ENCODE measurements at places on chromosomes 6 and 20.

GRCh38 chr6:89368999-89369398 lies 16.5 kb upstream of the UBE2J1 start:
- peak; percentile 65 for DNase-seq

DNA sequence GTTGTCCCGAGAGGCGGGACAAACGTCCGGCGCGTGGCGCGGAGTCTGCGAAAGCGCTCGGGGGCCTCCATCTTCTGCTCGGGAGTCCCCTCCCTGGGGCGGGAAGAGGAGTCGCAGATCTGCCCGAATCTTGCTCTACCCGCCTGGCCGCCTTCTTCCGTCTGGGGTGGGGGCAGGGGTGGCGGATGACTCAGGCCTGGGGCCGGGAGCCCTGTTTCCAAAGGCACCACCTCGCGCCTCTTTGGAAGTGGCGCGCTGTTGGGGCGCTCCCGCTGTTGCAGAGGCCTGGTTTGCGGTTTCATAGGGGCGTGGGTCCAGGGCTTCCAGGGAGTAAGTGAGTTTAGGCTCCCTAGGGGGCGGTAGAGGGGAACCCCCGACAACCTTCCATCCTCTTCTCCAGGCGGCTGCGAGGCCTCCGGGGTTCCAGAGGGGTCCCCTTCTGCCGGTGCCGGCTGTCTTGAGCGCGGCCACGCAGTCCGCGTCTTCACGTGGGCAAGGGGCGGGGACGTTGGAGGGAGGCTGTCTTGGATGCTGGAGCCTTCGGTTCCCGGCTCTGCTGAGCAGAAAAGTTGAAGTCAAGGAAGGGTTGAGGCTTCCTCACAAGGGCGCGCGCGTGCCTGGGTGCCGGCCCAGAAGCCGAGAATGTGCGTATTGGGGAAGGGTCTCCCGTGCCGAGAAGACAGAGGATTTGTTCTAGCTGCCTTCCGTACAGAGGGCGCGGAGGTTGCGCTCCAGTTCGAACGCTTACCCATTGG lies 2.6 kb upstream of the TFAP2C start:
- peak; percentile 71 for DNase-seq

DNA sequence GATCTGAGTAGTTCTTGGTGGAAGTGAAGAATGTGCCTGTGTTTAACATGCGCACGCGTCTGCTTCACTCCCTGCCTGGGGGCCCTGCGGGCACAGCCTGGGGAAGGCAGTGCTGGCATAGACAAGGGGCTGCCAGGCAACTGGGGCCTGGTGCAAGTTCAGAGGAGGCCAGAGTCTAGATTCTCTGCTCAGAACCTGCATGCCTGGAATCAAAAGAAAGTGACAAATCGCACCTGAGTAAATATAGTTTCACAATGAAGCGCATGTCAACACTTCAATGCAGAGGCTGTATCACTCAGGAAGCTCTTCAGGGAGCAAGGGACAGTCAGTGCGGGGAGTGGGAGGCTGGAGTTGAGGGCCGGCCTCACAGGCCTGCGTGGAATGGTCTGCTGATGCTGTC lies 24.2 kb upstream of the PPP1R14C start:
- DNase-seq, result no peak

DNA sequence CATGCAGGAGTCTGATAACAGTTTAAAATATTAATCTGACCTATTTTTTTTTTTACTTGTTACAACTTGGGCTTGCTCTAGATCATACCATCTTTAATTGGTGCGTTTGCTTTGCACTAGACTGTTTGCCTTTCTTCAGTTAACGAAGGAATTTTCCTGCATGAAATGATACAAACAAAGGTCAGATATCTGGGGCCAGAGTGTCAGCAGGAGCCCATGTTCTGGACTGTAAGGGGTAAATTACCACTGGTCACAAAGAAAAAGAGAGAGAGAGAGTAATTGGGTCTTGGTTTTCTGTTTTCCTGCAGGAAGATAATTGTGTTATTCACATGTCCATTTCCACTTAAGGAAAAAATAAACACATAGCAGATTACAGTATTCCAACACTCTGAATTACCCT lies 399.4 kb upstream of the MARCKS start:
- DNase-seq, result no peak

- DNase-seq, result peak; percentile 44
These were observed 74.6 kb upstream of the THBS2 start for GRCh38 chr6:169328112-169328801.

- peak; percentile 63 for DNase-seq
These were observed 98.7 kb downstream of the SULF2 start for GRCh38 chr20:47686545-47686944.

GRCh38 chr20:58714923-58715351 lies 22.3 kb downstream of the NPEPL1 start:
- peak; percentile 2 for DNase-seq

GRCh38 chr6:68559716-68560115 lies 75.4 kb upstream of the ADGRB3 start:
- DNase-seq, result no peak

DNA sequence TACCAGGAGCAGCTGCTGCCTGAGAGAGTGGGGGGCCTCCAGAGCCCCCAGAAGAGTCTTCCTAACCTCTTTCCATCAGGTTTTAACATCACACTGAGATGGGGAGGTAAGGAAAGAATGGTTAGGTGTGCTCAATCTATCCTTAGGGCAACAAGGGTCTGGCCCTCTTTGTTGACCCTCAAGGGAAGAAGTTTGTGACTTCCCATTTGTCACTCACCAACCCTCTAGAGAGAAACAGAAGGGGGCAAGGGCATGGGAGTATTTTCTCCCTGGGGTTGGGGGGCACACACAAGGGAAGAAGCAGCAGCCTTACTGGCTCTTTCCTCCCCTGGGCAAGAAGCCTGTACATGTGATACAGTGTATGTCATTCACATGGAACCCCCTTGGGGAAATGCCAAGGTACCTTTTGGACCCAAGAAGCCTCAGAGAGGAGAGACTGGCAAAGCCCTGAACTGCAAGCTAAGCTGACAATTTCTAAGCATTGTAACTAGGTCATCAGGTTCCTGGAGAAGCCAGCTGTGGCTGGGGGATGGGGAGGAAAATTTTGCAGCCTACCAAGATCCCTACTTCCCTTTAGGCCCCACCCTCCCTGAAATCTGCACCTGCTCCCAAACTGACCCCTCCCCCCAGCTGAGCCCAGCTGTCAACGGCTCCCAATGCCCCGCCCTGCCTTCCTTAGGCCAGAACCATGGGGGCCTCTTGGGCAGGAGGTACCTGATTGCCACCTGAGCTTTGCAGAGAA lies 14.5 kb downstream of the BCL2L1 start:
- peak; percentile 64 for DNase-seq

- DNase-seq, result peak; percentile 78
These were observed 38.3 kb upstream of the SLC32A1 start for GRCh38 chr20:38685853-38686473.

DNA sequence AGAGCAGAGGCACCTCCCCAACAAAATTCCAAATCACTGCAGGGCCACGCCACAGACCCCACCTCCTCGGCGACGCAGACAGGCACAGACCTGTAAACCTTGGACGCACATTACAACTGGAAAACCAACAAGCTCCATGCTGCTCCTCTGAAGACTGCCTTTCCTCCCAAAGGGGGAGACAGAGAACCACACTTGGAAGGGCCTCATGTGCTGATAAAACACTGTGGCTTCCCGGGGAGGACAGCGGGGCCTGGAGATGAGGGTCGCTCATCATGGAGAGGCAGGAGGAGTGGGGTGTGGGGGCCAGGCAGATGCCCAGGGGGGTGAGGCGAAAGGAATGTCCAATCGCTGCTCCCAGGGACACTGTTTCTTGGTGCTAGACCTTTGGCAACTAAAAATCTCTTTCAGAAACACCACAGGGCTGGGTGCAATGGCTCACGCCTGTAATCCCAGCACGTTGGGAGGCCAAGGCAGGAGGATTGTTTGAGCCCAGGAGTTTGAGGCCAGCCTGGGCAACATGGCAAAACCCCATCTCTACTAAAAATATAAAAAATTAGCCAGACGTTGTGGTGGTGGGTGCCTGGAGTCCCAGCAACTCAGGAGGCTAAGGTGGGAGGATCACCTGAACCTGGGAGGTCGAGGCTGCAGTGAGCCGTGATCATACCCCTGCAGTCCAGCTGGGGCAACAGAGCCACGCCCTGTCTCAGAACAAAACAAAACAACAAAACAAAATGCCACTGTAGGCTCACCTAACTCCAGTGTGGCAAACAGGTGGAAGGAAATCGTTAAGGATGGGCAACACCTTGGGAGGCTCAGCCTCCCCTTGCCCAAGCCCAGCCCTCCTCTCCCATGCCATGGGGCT lies 53.8 kb downstream of the ABHD12 start:
- peak; percentile 47 for DNase-seq

- DNase-seq, result peak; percentile 30
These were observed 51.1 kb downstream of the ARID1B start for GRCh38 chr6:156828280-156828703.

DNA sequence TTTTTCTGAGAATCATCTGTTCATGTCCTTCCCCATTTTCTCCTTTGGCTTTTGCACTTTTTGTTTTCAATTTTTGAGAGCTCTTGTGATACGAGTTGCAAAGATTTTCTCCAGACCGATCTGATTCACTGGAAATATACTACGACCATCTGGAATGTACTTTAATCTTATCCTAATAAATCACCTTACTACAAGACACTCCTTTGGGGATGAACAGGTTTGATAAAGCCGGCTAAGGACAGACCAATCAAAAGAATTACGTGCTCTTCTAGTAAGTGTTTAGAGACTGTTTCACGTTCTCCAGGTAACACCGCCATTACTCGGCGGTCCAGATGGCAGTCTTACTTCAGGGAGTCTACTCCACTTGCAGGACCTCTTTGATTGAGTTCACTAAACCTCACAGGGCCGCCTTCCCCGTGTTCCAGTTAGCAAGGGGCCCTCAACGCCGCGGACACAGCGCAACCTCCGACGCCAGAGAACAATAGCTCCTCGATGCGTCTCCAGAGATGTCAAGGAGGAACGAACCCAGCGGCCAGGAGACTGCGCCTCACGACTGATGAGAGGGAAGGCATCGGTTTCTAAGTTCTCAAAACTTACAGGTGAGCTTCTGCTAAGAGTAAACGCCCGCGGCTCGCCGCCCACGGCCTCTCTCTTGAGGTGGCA lies 920 bp upstream of the WTAP start:
- DNase-seq, result no peak

DNA sequence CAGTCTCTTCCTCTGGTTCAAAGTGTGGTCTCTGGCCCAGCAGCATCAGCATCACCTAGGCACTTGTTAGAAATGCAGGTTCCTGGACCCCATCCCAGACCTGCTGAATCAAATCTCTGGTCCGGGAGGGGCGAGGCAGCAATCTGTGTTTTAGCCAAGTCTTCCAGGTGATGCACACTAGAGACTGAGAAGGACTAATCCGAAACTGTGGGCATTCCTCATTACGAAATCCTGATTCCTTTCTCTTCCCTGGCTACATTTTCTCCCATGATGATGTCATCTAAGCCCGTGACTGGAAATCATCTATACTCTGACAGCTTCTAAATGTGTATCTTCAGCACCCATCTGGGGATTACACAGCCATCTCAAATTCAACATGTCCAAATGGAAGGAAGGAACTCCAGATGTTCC lies 39.7 kb upstream of the PRND start:
- peak; percentile 27 for DNase-seq

GRCh38 chr20:63176427-63177133 lies 39.4 kb downstream of the YTHDF1 start:
- DNase-seq, result no peak

DNA sequence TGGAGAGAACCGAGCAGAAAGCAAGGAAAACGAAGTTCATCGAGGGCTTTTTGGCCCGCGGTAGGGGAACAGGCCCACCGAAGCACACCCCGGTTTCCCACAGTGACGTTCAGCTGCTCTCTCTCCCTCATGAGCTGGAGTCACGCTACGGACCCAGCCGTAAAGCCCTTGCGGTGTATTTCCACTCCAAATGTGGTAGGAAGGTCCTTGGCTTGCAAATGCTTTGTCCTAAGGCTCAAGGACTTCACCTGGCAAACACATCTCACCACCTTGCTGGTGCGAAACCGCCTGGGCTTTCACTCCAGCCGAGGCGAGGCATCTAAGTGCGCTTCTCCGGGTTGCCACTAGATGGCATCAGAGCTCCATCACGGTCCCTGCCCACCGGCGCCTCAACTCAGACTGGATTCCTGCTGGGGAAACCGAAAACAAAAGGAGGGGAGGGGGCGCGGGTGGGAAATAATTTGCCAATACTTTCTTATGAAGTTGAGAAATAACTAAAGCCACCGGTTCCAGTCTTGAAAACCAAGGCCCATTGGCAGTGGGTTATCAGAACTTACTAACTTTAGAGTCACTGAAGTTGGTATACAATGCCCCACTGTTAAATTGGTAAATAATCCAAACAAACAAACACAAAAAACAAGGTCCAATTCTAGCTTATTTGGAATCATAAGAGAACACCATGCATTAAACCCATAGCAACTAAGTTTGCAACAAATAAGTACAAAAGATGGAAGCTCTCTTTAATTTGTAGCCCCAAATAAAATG lies 13.4 kb upstream of the FOXC1 start:
- peak; percentile 80 for DNase-seq

DNA sequence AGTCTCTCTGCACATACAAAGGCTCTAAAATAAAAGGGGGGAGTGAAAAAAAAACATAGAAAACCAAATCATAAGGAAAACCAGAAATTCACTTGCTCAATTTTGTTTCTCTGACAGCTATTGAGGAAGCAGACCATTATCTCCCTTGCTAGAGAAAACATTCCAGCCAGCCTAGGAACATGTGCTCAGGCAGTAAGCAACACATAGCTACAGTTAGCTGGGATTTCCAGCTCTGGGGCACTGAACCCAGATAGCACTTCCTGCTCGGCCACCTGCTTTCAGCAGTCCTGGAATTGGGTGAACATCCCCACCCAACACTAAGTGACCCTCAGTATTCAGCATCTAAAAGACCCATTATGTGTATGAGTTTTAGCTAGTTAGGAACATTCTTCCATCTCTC lies 61.3 kb downstream of the TNFRSF21 start:
- no peak for DNase-seq

- DNase-seq, result no peak
These were observed 114.5 kb downstream of the JAG1 start for GRCh38 chr20:10559266-10559665.

- no peak for DNase-seq
These were observed 64.0 kb downstream of the THBS2 start for GRCh38 chr6:169189686-169190085.

DNA sequence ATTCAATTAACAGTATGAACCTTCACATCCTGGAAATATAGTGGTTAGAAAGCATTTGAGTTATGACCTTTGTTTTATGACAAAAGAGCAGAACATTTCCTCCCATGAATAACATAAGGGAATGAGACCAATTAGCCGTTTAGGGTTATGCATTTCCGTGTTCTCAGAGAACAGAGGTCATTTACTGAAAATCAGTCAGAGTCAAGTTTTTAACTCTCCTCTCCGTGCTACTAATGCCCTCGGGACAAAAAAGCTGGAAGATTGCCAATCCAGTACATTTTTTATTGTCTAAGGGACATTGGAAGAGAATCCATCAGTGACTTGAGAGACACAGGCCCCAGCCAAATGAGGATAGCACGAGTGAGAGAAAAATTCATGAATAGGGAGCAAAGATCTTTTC lies 632.7 kb downstream of the RFPL4B start:
- DNase-seq, result peak; percentile 14

DNA sequence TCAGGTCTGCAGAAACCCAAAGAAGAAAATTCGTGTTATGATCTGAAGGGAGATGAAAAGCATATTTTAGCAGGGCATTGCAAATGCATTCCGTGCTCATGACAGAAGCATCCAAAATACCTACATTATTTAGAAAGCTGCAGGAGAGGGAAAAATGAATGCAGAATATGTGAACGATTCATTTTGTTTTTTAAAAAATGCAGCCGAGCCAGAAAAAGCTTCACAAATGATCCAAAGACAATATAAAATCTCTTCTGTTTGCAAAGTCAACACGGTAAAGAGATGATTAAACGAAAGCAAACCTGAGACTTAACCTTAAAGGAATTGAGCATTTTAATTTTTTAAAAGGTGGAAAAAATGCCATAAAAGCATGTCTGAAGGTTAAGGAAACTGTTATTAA lies 136.1 kb upstream of the SULF2 start:
- DNase-seq, result no peak

Measured in hepatocyte (in vitro differentiated cells).